ENCODE measurements at places on chromosomes 11 and 22.

- DNase-seq = no peak
Measured at GRCh38 chr11:17793642-17794170, 59.1 kb downstream of the KCNC1 start.

GRCh38 chr22:39956932-39957664, 3.1 kb upstream of the TMA7B start:
- DNase-seq = peak; percentile 23

GRCh38 chr22:39309364-39309861, 10.0 kb downstream of the RPL3 start:
- DNase-seq = no peak

DNA sequence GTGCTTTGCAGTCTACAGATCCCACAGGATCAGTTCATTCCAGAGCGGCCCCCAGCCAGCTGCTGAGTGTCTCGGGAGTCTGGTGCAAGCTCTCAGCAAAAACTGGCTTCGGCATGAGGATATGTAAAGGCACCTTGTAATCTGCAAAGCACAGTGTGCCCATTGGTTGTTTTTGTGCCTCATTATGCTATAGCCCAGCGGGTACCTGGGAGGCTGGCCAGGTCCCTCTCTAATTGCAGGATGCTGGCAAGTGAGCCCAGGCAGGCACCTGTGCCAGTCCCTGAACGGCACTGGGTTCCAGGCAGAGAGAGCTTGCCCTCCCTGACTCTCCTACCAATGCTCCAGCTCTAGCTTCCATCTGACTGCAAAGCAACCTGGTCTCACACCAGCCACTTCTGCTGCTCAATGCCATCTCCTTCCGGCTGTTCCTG, 128.7 kb downstream of the DSCAML1 start:
- no peak for DNase-seq

- DNase-seq = no peak
Measured at GRCh38 chr11:133047036-133047770, 485.1 kb downstream of the OPCML start.

- DNase-seq = no peak
Measured at GRCh38 chr11:57763568-57763967, 2.0 kb downstream of the CTNND1 start.

DNA sequence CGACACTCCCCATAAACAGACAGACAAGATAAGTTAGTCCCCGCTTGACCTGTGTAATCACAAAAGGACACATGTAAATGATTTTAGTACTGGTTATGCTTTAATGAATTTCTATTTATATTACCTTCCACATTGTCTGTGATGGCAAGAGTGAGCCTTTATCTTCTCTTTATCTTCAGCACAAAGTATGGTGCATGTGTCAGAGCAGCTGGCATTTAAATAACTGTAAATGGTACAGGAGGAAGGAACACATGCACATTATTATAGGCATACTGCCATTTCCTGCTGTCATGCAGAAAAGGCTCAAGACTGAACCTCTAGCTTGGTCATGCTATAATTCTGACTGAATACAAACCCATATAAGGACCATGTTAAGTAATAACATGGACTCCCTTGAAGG, 1342.7 kb upstream of the TENM4 start:
- no peak for DNase-seq

- DNase-seq = peak; percentile 10
Measured at GRCh38 chr11:80155412-80156017, 714.7 kb upstream of the TENM4 start.

DNA sequence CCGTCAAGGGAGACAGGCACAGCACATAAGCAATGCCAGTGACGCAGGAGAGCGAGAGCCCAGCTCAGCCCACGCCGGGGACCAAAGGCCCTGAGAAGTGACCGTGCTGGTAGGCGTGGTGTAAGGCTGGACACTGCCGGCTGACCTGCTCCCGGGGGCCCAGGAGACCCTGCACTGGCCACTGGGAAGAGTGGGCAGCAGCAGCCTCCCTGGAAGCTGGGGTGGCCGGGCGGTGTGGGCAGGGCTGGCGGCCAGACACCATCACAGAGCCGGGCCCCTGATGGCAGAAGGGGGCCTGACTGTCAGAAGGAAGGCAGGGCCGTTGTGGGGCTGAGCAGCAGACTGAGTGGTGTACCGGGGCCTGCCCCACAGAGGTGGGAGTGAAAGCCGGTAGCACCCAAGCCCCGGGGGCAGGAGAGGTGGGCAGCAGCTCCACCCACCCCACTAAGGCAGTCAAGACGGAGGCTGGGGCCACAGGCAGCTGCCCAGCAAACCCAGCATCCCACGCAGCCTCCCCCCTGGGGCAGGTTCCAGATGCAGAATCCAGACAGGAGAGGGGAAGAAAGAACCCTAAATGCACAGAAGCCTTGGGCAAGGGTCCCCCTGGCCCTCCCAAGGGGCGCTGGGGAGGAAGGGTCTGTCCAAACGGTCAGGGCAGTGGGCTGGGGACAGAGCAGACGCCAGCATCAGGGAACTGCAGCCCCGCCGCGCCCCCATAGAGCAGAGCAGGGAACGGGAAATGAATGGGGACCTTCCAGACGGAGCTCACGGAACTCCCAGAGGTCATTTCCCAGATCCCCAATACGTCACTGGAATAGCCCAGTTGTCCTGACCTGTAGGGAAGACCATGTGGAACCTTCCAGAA, 205.2 kb downstream of the BRD1 start:
- DNase-seq = no peak

GRCh38 chr11:126186025-126186698, 25.3 kb downstream of the RPUSD4 start:
- no peak for DNase-seq

GRCh38 chr11:130146796-130147195, 12.8 kb upstream of the ST14 start:
- peak; percentile 5 for DNase-seq

GRCh38 chr22:17924735-17925364, 99.5 kb downstream of the MICAL3 start:
- no peak for DNase-seq

GRCh38 chr11:48019217-48019584, 38.8 kb downstream of the PTPRJ start:
- peak; percentile 76 for DNase-seq

DNA sequence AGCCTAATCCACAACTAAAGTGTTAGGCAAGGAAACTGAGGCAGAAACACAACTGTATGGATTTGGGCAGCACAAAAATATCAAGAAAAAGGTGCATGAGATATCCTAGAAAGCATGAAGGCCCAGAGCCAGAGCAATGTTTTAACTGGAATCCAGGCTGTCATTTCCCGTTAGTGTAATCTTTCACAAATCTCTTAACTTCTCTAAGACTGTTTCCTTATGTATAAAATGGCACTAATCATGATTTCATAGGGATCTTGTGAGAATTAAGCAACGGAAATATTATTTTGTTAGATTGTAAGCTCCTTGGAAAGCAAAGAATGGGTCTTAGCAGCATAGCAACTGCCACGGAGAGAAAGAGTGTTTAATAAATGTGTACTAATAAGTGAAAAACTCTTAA, 14.7 kb upstream of the SYTL2 start:
- DNase-seq = no peak

GRCh38 chr11:35792148-35792845, 129.7 kb downstream of the TRIM44 start:
- DNase-seq = no peak

DNA sequence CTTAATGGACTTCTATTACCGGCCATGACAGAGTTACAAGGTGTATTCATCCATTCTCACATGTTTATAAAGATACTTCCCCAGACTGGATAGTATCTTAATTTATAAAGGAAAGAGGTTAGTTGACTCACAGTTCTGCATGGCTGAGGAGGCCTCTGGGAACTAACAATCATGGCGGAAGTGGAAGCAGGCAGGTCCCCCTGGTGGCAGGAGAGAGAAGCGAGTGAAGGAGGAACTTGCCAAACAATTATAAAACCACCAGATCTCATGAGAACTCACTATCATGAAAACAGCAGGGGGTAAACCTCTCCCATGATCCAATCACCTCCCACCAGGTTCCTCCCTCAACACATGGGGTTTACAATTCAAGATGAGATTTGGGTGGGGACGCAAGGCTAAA, 170.0 kb upstream of the PDGFD start:
- DNase-seq = no peak

- DNase-seq = no peak
Measured at GRCh38 chr11:325796-326591, 5.3 kb upstream of the IFITM3 start.

GRCh38 chr11:69595805-69596665, 44.9 kb upstream of the CCND1 start:
- no peak for DNase-seq

- no peak for DNase-seq
Measured at GRCh38 chr22:35597692-35598395, 19.3 kb downstream of the MB start.

DNA sequence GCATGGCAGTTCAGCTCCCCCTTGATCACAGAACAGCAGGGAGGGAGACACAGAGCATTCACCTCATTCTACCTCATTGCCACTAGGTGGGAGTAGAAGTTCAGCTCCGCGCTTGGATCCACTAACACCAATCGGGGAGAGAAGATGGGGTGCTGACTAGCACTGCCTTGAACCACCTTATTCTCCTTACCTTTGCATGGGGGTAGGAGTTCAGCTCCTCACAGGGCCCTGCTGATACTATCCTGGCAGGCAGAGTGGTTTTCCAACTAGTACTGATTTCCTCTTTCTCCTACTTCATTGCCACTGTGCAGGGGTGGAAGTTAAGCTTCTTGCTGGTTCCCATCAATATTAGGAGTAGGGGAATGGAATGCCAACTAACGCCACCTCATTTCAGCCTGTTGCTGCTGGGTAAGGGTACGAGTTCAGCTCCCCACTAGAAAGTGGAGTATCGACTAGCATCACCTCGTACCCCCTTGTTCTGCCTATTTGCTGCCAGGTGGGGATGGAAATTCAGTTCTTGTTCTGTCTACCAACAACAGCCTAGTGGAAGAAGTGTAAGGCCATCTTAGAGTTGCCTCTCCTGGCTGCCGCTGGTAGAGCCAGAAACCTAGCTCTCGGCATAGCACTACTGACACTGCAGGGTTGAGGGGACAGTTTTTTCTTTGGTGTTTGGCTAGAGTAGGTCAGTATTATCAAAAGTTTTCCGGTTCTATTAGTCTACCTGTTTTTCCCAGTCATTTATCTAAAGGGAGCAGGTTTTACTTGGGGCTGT, 550.9 kb upstream of the CCDC90B start:
- DNase-seq = peak; percentile 50

DNA sequence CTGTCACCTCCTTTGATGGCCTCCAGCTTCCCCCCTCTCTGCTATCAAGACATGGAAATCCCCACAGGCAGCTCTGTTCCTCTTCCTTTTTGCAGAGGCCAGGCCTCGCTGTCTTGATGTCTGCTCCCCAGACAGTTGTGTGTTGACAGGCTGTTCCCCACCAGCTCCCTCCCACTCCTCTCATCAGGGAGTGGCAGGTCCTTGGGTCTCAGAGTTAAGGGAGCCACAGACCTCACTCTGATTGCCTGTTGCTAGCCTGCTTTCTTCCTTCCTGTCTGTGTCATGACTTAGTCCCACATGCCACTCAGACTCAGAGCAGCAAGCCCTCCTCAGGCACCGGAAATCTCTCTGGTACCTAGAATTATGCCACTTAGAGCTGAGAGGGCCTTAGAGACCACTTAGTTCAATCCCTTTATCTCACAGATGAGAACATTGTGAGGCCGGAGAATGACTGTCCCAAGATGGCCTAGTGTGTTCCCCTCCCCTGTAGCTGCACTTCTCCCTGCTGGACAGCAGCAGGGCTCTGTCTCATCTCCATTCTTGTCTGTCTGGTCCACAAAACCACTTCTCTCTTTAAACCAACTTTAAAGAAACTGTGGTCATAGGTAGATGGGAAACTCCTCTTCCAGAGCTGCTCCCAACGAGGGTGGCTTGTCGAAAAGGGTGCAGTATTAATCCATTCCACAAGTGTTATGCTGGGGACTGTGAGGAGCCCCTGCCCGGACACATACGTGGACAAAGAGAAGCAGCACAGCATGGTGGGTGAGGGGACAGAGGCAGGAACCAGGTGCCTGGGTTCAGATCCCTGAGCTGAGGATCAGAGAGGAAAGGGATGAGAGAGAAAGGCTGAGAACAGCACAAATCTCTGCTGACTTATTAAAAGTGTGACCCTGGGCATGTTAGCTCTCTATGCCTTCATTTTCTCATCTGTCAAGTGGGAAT, 4.2 kb downstream of the AMPD3 start:
- DNase-seq = peak; percentile 84
